ENCODE measurements at places on chromosomes 2 and 18.
A peak's percentile ranks its signal among the peaks of the same experiment; 100 is the strongest.

DNA sequence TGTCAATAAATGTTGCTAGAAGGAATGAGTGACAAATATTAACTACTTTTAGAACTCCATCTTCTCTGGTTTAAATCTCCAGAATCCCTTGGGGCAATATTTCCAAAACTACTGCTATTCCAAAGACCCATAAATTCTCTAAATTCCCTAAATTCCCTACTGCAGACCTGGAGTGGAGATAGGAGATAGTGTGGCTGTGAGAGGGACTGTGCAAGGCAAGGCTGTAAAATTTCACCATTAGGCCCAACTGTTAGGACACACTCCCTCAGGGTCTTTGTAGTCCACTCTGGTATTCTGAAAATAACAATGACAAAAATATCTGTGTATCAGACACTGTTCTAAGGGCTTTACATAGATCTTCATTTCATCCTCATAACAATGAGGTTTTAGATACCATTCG, 67.9 kb downstream of the MYL12B start:
- no peak for DNase-seq

- no peak for DNase-seq
These were observed 26.8 kb downstream of the GLI2 start for GRCh38 chr2:120762341-120763061.

- no peak for DNase-seq
These were observed 48.5 kb downstream of the ANTXR1 start for GRCh38 chr2:69061525-69061924.

- DNase-seq = no peak
These were observed 119.7 kb downstream of the INHBB start for GRCh38 chr2:120465701-120465988.

DNA sequence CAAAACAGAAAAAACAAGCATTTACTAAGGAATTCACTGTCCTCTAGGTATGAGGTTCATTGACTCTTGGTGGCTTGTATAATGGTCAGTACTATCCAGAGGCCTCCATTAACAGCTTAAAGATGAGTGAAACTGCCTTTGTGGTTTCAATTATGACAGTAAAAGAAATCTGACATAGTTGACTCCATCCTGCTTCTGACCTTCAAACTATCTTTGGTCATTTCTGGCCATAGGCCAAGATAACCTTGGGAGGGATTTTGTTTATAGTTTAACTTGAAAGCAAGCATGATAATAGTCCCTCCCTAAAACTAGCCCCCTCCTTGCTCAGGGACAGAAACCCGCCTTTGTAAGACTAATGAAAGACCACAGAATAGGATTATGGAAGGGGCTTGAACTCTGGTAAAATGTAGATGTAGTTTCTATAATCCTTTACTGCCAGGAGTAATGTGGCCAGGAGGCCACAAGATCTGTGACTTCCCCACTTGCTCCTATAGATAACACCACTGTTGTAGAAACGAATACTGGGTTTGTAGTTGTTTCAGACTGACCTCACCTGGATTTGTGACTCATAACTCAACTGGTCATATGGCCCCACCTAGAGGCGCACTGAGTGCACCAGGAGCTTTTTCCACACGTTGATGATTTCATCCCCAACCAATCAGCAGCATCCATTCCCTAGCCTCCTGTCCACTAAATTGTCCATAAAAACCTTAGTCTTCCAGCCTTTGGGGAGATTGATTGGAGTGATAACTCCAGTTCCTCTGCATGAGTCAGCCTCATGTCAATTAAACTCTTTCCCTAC, 8.6 kb upstream of the PLEKHM3 start:
- no peak for DNase-seq

DNA sequence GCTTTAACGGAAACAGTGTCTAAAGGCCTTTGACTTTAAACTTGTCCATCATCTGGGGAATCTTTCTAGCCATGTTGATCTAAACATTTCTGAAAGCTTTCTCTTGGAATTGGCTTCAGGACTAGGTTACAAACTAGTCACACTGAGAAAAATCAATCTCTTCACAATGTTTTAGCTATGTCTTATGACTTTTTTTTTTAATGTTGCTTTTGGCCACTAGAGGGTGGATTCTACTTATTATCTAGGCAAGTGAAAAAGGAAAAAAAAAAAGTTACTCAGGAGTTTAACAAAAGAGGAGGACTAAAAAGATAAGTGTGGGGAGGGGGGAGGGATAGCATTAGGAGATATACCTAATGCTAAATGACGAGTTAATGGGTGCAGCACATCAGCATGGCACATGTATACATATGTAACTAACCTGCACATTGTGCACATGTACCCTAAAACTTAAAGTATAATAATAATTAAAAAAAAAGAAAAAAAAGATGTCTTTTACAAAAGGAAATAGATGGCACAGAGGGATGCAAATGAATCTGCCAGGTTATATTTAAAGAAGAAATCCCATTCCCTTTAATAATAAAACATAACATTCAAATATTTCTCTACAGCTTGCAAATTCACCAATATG, 160.4 kb upstream of the PID1 start:
- no peak for DNase-seq

GRCh38 chr18:48125724-48126123, 195.3 kb upstream of the SMAD2 start:
- DNase-seq = no peak

DNA sequence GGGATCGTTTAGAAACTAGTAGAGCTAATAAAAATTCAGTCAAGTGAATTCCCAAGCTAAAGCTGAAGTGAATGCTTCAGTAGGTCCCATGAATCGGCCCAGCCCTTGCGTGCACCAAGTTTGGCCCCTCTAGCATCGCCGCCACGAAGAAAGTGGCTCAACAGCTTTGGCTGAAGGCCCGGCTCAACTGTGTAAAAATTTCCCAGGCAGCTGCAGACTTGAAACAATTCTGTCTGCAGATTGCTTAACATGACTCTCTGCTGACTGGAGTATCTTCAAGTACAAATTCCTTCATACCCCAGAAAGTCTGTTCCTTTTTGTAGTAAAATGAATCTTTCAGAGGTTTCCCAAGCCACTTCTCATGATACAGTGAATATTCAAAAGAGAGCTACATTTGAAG, 32.7 kb downstream of the ALMS1 start:
- no peak for DNase-seq

DNA sequence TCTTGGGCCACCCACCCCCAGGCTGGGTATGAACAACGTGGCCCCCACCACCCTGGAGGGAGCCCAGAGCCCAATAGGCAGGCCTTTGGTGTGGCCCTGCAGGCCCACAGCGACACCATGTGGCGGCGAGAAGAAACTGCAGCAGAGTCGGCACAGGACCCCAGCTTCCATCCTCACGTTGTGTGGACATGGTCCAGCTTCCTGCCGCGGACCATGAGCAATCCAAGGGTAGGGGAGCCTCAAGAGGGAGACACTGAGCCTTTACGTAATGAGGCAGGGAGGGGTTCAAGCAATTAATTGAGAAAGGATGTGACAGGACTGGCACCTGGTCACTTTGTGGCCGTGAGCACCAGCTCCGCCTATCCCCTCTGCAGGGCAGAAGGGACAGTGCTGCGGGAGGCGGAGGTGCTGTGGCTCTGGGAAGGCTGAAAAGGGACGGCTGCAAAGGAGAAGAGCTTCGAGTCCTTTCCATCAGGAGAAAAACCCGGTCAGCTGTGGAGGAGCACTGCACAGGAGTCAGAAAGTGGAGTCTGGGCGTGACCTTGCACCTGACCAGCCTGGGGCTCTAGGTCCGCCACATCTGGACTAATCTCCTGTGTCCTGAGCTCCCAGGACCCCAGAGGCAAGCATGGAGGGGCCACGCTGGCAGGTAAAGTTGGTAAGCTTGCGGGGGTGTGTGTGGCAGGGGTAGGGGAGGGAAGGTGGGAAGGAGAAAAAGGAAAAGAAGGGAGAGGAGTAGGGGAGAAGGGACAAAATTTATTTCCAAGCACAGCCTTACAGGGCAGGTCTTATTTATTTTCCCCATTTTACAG, 44.9 kb downstream of the TMEM37 start:
- no peak for DNase-seq

DNA sequence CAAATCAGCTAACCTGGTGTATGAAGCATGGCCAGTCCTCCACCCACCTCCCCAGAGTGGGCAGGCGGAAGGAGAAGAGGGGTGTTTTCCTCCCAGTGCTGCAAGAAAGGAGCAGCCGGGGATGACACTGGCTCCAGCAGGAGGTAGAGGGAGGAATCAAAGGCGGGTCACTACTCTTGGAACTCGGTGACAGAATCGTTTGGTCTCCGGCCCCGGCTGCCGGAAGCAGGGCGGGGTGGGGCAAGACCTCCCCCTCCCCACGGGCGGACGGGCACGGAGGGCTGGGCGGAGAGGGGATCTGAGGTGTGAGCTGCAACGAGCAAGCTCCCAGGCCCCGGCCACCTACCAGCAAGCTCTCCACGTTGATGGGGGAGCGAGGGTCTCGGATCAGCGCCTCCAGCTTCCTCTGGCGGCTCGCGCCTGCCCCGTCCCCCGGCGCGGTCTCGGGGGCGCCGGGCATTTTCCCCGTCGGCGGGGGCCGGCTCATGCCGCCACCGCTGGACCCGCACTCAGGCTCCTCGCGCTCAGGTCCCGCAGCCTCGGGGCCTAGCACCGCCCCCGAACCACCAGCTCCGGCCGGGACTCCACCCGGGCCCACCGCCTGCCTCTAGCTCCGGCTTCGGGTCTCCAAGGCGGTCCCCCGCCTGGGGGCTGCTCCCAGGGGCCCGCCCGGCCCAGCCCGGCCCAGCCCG, 640 bp downstream of the ROCK2 start:
- peak; percentile 53 for DNase-seq

DNA sequence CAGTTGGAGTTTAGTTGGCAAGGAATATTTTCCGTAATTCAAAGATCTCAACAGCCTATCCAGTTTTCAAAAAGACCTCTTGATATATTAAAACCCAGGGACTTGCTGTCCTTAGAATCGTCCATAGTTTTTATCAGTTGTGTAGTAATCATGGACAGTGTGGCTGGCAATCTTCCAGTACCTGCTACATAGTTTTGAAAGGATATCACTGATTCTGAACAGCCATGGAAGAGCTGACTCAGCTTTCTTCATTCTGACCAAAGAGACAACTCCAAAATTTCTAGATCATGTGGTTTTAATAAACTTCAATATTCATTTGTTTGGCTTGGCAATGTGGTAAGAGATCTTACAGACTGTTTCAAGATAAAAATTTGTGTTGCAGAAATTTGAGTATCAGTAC, 616.7 kb downstream of the TDRD15 start:
- DNase-seq = no peak

DNA sequence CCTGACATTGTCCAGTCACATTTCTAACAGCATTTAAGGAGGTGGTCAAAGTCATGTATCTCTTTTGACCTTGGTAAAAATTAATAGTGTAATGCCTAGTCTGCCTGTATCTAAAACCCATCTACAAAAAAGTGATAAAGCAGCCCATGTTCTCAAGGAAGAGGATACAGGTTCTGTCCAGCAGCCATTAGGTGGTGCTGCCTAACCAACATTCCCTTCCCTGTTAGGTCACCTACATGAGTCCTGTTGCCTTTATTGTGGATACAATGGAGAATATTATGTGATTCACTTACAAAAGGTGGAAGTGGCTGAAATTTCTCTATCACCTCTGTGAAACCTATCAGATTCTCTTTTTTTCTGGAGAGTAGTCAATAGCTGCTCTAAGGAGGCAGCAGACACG, 52.5 kb downstream of the AQP4 start:
- DNase-seq = no peak

GRCh38 chr2:53861824-53862223, 2.1 kb upstream of the GPR75 start:
- DNase-seq = no peak

DNA sequence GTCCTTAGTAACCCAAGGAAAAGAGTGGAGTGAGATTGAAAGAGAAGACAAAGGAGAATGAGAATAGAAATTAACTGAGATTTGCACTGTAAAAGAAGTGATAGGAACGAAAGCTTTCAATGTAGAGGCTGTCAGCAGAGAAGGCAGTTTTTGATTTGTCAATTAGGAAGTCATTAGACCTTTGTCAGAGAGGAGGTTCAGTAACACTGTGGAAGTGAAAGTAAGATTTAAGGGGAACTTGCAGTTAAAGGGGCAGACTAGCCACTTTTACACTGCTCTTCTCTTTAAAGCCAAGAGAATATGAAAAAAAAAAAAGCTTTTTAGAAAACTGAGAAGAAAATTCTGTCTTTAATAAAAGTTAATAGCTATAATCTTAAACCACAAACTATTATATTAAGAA, 11.5 kb upstream of the KYNU start:
- no peak for DNase-seq

DNA sequence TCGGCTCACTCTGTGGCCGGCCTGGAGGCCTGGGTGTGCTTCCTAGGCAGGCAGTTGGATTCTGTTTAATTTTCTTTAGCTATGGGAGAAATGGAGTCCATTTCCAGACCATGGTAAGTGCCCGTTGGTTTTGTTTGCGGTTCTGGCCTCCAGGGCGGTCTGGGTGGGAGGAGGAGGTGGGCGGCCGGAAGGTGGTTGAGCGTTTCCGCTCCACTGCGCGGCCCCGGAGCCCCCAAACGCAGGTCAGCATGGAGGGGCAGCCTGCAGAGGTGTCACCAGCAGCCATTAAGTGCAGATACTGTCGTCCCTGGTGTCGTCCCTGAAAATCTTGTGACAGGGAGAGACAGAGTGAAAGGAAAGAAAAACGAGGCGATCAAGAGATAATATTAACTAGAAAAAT, 303.9 kb downstream of the GBX2 start:
- DNase-seq = no peak

DNA sequence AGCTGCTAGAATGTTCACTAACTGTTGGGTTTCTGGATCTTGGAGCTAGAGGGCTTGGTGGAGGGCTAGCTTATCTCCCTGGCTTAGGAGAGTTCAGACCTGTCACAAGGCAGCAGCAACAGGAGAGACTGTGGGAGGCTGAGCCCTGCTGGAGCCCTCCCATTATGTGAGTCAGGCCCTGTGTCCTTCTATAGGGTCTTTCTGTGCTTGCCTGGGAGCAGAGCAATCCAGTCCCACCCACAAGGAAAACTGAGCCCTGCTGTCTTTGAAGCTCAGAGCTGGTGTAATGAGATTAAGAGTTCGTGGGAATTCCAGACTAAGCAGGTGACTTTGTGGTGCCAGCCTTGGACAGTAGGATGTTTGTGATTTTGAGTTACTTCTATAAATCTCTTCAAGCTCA, 249.0 kb downstream of the TTC32 start:
- no peak for DNase-seq

GRCh38 chr18:74905247-74905646, 303.7 kb downstream of the PTGR3 start:
- no peak for DNase-seq
